Lower lobe of right lung (tissue), 2 donors: ENCODE measurements at places on chromosomes 7 and 10. TPM values are rescaled to one million over a fixed set of nuclear protein-coding genes. Genes with fewer than 3 reads are reported as not detected.

- DNase-seq: no peak
These were observed 10.2 kb upstream of the ADO start for GRCh38 chr10:62794306-62794705.

ASZ1 gene
- not detected for total RNA-seq

- DNase-seq: no peak
These were observed 48.2 kb upstream of the TMEM72 start for GRCh38 chr10:44862924-44863323.

AKR1E2 gene
- total RNA-seq: 11.3 TPM

RSBN1L gene
- 26.8 TPM for total RNA-seq

DNA sequence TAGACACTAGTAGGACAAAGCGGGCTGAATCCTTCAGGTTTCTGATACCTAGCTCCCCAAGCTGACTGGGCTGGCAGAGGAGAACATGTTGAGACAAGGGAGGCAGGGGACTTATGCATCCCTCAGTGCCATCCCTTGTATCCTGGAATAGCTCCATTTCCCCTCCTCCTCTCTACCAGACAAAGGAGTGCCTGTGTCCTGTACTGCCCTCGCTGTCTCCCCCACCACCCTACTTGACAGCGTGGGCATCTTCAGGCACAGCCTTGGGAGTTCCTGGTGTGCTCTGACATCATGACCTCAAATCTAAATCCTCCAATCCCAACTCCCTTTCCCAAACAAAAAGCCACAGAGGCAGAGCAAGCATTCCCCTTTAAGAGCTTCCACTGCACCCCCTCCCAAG, 9.0 kb downstream of the SFXN3 start:
- no peak for DNase-seq

PODXL gene
- total RNA-seq: 116 TPM

AKR1C3 gene
- 84.4 TPM for total RNA-seq

DNA sequence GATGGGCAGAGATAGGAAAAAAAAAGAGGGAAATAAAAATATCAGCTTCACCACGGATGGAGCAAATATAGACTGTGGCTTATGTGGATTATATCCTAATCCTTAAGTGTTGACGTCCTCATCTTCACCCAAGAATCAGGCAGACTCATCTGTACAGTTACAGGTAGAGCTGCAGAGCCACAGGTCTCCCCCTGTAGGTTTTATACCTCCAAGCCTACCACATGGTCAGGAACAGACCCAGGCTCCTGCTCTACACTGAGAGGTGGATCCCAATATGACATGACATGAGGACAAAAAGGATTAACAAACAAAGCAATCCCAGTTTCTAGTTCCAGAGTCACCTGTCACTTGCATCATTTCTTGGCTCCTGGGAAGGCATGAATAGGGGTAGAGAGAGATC, 400.8 kb downstream of the SEMA3D start:
- no peak for DNase-seq

AKR1C4 gene
- total RNA-seq: not detected

GRCh38 chr7:89283302-89283701, 487.8 kb upstream of the TEX47 start:
- DNase-seq: no peak

DNA sequence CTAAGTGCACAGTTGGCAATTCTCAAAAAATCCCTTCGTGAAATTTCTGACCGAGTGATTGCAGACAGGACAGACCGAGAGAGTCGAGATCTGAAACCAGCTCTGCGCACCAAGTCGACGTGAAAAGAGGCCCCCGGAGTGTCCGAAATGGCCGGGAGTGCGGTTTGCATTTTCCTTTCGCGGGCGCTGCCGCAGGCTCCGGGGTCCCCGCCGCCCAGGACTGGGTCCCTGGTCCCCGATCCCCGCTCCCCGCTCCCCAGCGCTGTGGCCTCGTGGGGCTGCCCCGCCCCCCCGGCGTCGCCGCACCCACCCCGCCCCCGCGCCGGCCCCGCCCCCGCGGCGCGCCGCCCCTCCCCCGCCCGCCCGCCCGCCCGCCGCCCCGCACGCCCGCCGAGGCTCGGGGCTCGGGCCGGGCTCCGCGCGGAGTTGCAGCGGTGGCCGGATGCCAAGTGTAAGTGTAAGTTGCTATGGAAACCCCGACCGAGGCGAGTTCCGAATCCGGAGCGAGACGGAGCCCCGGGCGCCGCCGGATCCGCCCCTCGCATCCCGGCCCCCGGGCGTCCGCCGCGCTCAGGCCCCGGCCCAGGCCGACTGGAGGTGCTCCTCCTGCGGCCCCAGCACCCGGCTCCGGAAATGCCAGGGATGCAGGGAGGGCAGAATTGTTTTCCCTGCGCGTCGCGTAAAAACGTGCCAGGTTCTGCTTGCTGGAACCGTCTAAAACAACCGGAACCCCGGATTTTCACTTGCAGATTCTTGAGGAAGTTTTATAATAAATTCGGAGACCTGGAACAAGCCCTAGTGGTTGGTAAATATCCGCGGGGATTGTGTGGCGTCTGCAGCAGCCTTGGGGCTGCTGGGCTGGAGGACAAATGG, 4.6 kb downstream of the BMI1 start:
- peak; percentile 77 for DNase-seq

GRCh38 chr7:37657816-37658215, 25.8 kb upstream of the GPR141 start:
- DNase-seq: no peak

ITIH2 gene
- 0.32 TPM for total RNA-seq

- peak; percentile 39 for DNase-seq
These were observed 88.8 kb downstream of the FOXL3 start for GRCh38 chr7:378551-379455.

TSPAN12 gene
- total RNA-seq: 43.6 TPM

GRCh38 chr10:132479024-132479602, 58.5 kb upstream of the INPP5A start:
- DNase-seq: no peak
